Heart left ventricle (tissue), 16 donors: ENCODE measurements at places on chromosomes 5 and 9.

- DNase-seq = no peak
Observed at GRCh38 chr5:134813827-134814226, 31.9 kb upstream of the C5orf24 start.

DNA sequence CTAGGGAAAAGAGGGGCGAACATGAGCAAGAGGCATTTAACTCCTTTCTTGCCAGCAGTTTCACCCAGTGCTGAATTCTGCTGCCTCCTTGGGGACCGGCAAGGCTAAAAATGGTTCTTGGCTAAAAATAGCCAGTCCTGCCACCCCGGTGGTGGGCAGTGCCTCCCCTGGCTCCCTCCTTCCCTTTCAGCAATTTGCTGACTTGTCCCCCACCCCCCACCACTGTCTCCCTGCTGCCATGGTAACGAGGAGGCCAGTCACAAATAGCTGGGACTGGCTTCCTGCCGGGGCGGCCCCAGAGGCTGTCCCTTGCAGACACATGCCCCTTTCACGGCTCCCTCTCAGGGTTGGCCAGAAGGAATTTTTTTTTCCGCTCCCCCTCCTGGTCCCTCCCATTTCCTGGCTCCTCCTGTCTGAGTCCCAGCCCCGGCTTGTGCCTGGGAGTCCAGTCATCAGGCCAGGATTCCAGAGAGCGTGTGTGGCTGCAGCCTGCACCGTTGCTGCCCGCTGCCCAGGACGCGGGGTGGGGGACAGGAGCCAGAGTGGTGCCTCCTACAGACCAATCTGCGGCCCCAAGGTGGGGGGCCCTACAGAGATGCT lies 130.3 kb downstream of the RGS3 start:
- DNase-seq = peak; percentile 95

DNA sequence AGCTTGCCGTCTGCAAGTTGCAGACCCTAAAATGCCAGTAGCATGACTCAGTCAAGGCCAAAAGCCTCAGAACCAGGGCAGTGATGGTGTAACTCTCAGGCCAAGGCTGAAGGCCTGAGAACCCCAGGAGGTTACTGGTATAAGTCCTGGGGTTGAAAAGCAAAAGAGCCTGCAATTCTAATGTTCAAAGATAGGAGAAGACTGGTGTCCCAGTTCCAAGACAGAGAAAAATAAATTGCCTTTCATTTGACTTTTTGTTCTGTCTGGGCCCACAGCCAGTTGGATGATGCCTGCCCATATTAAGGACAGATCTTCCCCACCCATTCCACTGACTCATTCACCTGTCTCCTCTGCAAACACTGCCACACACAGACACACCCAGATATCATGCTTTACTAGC lies 673.2 kb downstream of the CDH18 start:
- no peak for DNase-seq

DNA sequence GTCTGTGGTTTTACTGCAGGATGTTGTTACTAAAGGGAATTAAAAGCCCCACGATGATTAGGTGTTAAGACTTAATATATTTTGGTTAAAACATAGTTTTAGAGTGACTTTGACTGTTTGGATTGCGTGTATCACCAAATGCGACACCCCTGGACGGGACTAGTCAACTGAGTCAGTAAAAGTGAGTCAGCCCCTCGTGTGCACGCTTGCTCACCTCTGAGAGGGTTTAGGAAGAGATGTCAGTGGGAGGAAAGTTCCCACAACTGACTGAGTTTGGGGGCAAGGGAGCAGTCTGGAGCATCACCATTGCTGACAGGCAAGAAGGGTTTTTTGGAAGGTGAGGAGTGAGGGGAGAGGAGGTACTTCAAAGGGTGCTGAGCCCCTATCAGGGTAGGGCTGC lies 14.4 kb upstream of the DMRT3 start:
- no peak for DNase-seq

- no peak for DNase-seq
Observed at GRCh38 chr5:172844577-172844838, 10.5 kb downstream of the ERGIC1 start.

DNA sequence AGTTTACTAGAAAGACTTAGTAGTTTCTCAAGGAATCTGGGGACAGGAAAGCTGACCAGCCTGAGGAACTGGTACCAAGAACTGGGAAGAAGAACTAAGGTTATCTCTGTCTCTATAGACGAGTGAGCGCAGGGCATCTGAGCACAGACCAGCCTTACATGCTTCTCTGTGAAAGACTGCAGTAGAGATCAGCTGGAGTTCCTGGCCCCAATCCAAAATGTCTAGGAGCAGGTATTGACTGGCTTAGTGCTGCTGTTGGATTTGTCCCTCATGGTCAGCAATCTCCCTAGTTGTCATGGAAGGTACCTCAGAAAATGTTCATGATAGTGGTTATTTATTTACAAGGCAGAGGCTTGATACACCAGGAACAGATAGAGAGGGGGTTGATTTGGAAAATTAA lies 13.3 kb downstream of the NUP214 start:
- no peak for DNase-seq
